ENCODE measurements at places on chromosomes 3 and 15.

GRCh38 chr3:193821151-193821668, 228.2 kb downstream of the OPA1 start:
- DNase-seq: no peak

DNA sequence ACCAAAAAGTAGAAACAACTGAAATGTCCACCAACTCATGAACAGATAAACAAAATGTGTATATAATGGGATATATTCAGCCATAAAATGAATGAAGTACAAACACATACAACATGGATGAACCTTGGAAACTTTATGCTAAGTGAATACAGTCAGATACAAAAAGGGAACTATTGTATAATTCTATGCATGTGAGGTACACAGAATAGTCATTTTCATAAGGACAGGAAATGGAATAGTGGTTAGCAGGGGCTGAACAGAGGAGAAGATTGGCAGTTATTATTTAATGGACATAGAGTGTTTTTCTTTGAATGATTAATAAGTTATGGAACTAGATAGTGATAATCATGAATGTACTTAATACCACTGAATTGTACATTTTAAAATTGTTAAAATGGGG, 20.0 kb upstream of the TRANK1 start:
- DNase-seq: no peak

DNA sequence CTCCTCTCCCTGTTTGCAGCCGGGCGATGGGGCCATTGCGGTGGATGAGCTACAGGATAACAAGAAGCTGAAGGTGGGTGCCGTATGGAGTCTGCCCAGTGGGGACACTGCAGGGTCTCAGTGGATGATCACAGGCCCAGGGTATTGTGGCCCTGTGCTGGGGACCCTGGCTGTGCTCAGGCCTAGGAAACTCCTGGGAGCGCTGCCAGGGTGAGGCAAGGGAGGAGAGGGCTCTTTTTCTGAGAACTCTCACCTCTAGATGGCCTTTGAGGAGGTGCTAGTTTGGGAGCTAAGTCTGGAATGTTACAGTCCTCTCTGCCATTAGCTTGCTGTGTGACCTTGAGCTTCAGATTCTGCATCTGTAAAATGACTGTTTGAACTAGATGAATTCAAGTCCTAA, 16.4 kb downstream of the SLC24A1 start:
- no peak for DNase-seq

- peak; percentile 70 for DNase-seq
Observed at GRCh38 chr3:116020495-116020894, 397.2 kb downstream of the GAP43 start.

- DNase-seq: no peak
Observed at GRCh38 chr3:170391108-170391507, 27.6 kb upstream of the CLDN11 start.

DNA sequence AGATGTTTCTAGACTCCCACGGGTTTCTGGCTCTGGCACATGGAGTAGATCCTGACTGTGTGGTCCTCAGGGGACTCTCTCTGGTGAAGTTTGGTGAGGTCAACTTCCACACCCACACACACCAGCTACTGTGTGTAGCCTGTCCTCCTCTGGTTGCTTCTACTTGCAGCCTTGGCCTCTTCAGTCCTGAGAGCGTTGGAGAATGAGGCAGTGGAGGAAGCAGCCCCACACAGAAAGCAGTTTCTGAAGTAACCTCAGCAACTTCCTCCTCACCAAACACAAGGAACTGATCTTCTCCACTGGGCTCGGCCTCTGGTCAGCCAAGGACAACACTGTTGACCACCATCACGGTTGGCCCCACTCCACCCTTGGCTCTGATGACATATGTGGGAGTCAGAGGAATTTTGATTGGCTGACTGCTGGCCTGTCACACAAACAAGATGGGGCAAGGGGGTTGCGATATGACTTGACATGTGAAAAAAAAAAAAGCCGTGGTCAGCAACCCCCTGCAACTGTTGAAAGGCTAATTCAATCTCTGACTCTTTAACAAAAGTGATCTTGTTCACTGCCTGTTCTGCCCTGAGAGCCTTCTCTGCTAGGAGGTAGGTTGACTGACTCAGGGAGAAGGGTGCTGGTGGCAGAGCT, 19.6 kb downstream of the CD86 start:
- DNase-seq: no peak

DNA sequence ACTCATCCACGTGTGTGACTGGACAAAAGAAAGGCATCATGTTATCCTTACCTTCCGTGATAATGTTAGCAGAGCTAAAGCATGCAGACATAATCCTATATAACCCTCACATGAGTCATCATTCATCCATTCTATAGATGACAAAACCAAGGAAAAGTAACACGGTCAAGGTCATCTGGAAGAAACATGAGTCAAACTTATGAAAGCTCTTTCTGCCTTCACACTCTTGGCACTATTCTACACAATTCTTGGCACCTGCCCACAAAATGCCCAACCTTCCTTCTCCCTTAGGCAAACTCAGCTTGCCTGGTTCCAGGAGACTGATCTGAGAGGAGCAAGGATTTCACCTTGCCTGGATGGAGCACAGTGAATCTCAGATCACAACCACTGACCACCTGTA, 66.9 kb downstream of the PRICKLE2 start:
- DNase-seq: no peak

DNA sequence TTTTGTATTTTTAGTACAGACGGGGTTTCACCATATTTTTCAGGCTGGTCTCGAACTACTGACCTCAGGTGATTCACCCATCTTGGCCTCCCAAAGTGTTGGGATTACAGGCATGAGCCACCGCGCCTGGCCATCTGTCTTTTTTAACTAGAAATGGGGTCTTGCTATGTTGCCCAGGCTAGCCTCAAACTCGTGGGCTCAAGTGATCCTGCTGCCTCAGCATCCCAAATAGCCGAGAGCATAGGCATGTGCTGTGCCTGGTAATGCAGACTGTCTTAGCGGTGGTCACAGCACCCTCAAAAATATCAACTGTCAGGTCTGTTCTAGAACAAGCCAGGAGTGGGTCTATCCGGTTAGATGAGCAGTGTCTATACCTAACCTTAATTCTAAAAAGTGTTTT, 48.2 kb downstream of the SPATA12 start:
- no peak for DNase-seq

GRCh38 chr15:58916962-58917361, 16.5 kb downstream of the SLTM start:
- no peak for DNase-seq

DNA sequence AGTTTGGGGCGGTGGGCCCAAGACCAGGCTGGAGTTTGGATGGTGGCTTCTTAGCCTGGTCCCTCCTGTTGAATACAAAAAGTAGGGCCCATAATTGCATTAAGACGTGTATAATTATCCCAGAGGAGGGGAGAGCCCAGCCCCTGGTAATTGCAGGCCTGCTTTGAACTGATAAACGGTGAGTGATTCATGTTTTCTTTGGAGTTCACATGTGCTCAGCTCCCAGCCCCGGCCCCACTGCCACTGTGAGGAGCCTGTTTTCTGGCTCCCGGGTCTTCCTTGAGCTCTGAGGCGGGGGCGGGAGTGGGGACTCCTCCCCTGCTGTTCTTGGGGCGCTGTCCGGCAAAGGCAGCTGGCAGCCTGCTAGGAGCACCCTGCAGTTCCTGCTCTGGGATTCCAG, 3.1 kb downstream of the PLXNA1 start:
- no peak for DNase-seq

- no peak for DNase-seq
Observed at GRCh38 chr3:180223268-180223667, 186.5 kb upstream of the PEX5L start.

- peak; percentile 37 for DNase-seq
Observed at GRCh38 chr3:119175872-119176756, 2.7 kb downstream of the UPK1B start.

GRCh38 chr15:93656041-93656440, 567.0 kb upstream of the RGMA start:
- DNase-seq: no peak

DNA sequence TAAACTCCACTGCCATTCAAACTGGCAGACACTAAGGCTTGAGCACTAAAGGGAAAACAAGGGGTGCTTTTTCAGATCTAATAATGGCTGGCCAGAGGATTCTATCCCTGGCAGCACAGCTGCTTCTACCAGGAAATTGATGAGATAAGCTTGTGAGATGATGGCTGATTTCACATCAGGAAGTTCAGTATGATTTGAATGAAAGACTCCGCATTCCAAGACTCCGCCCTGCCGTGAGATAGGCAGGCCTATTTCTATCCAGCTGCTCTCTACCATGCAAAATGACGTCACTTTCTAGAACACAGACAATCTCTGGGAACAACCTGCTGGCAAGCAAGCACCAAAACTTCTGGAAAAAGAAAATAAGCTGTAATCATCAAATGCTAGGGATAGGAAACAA, 171.8 kb downstream of the WDR76 start:
- DNase-seq: peak; percentile 65

- no peak for DNase-seq
Observed at GRCh38 chr3:152769523-152769922, 65.4 kb upstream of the P2RY1 start.

DNA sequence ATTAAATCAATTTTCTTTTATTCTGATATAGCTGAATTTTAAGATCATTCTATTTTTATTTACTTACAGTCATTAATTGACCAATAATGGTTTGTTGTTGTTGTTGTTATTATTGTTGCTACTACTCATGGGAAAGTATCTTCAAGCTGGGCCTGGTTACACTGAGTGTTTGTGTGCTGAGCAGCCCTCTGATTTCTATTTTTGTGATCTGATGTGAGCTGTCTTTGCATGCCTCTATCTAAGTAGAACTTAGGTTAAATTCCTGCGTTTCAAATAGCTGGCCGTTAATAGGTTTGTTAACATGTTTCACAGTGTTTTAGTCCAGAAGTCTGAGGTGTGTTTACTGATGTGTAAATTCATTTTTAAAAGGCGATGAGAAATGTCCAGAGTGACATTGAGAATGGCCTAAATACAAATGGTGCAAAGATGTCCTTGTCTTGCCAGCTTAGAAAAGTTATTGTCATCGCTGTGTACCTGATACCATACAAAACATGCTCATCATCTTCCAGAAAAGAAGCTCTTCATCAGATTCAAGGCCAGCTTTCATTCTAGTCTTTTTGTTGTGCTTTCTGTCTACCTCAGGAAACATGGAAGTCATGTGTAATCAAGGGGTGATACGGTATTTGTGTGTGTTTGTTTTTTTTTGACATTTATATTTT, 15.8 kb downstream of the ARIH2 start:
- no peak for DNase-seq
